ENCODE measurements at places on chromosomes 3 and 15.

GRCh38 chr15:74798388-74799254, 14.0 kb upstream of the LMAN1L start:
- no peak for DNase-seq

- no peak for DNase-seq
Observed at GRCh38 chr3:182837855-182838454, 44.7 kb downstream of the ATP11B start.

GRCh38 chr15:84937144-84937543, 44.5 kb upstream of the PDE8A start:
- DNase-seq, result no peak

DNA sequence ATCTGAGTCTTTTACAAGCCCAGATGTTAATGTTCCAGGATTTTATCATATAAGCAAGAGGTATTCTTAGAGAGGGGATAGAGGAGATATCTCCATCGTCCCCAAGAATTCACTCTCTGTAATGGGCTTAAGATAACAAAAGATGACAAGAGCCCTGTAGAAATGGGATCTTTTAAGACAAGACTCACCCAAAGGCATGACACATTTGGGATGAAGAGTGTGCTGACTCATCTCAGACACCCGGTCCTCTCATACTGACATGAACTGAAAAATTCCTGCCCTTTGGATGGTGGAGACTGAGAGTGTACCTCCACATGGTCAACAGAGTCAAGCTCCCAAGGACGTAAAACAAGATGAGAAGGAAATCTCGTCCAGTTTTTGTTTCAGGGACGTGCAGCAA, 11.0 kb downstream of the LEKR1 start:
- no peak for DNase-seq

Measured in sciatic nerve (tissue), 2 donors.